ENCODE measurements at places on chromosomes 1 and 21.
A peak's percentile ranks its signal among the peaks of the same experiment; 100 is the strongest.

DNA sequence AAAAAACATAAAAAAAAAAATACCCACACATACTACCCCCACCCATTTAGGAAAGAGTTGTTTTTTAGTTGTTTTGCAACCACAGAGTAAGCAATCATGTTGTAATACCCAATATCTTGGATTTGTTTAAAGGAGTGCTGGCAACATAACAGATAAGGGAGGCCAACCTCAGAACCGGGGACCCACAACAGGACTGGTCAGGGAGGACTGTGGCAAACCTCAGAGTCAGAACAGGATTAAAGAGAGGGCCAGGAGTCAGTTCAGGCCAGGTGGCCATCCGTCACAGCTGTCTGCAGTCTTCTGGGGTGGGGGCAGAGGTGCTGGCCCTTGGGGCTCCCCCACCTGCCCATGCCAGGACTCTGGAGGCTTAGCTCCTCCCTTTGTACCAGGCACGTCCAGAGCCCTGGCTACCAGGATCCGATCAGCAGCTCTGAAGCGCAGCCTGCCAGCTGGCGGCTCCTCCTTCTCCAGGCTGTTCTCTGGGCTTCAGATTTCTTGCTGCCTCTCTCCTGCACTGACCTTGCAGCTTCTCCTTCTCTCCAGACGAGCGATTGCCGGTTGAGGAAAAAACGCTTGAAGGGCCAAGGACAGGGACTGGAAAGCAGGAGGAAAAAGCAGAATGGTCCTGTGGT is 7.9 kb downstream of the H6PD start:
- DNase-seq: no peak

- DNase-seq: no peak
Measured at GRCh38 chr1:190942475-190942874, 464.8 kb upstream of the BRINP3 start.

DNA sequence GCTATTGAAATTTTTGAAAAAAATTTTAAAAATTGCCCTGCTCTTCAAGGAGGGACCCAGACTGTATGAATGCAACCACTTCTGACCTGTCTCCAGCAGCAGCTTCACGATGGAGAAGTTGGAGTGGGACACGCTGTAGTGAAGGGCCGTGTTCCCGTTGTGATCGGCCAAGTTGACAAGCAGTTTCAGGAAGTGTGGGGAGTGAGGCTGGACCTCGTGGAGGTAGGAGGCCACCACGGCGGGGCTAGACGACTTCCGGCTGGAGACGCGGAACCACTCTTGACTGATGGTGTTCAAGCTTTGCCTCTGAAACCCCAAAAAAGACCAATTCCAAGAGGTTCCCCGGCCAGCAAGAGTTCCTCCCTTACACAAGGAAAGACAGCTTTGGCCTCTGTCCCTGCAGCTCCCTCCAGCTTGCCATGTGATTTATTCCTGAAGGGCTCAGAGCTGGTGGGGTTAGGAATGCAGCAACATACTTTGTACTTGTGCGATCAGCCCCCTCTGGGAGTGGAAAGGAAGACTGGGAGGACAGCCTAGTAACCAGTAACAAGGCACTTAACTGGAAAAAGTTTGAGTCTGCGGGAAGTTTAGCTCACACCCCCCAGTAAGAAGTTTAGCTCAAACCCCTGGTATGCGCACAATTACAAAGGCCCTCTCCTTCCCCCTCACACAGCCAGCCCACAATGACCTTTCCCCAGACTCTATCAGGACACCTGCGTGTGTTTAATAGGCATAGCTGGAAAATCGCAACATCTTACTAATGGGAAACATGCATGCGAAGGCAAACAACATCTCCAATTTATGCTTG is 56.0 kb downstream of the KANK4 start:
- DNase-seq: no peak

- no peak for DNase-seq
Measured at GRCh38 chr1:150164224-150164623, 14.5 kb downstream of the PLEKHO1 start.

DNA sequence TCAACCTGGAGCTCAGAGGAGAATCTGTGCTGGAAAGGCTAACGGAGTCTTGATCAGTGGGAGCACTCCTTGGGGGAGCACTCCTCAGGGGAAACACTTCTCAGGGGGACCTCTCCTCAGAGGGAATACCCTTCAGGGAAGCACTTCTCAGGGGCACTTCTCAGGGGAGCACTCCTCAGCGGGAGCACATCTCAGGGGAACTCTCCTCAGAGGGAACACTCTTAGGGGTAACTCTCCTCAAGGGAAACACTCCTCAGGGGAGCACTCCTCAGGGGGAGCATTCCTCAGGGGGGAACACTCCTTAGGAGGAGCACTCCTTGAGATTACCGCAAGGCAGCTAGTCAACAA is 41.2 kb downstream of the CD2 start:
- DNase-seq: no peak

- DNase-seq: no peak
Measured at GRCh38 chr1:2987773-2988172, 33.5 kb upstream of the ACTRT2 start.

DNA sequence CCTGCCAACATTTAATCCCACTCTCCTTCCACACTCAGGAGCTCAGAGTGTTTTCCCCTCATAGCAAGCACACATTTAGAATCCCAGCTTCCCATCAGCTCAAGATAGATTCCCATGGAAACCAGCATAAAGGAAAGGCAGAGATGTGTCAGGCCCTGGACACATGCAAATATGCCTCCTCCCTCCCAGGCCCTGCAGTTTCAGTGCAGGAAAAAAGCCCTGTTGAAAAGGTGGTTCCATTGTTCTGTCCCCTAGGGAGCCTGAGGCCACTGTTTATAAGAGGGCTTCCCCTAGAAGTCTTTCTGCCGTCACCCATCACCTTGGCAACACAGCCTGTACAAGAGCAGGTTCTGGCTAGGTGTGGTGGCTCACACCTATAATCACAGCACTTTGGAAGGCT is 3.6 kb downstream of the CACNA1S start:
- DNase-seq: peak; percentile 73

DNA sequence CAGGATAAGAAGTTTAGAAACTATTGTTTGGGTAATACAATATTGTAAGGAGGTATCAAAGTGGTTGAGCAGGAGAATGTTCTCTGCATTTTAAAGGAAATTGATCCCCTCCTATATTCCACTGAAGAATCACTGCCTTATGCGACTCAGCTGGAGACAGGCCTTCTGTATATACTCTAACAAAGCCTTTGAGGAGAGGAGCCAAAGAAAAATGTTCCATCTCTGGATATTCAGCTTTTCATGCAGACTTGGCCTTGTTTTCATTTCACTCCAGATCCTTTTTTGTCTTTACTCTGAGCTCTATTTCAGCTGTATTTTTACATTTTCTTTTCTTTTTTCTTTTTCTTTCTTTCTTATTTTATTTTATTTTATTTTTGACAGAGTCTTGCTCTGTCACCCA is 42.1 kb upstream of the S1PR1 start:
- DNase-seq: no peak

GRCh38 chr1:112957133-112957812 is 1.3 kb upstream of the SLC16A1 start:
- no peak for DNase-seq

DNA sequence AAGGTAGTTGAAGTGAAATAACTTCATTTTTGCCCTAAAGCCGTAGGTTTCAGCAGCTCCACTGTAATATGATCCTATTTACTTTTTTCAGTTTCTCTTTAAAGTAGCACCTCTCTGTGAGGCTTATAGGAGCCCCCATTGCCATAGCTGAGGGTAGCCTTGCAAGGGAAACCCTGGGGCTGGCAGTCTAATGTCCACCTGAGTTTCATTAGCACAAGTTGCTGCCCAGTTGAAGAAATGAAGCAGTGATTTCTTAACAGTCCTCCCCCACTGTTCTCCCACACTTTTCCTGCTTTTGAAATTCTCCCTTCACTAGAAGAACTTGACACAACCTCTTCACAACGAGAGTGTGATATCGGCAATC is 1.5 kb downstream of the HMCN1 start:
- no peak for DNase-seq

- DNase-seq: no peak
Measured at GRCh38 chr1:241020851-241021697, 335.9 kb downstream of the RGS7 start.

DNA sequence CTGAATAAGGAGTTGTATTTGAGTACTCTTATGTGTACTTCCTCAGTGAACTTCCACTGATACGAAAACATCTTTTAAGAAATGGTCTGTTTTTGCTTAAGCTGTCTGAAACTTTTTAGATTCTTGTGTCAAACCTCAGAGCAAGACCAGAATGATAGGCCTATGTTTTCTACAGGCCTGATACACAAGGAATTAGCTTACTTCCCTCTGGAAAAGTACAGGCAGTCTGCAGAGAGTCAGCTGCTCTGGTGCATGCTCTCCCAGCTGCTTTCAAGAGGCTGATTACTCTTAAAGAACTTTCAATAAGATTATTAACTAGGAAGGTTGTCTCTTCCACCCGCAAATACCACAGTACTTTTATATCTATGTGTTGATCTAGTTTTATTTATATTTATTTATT is 9.5 kb downstream of the SNX27 start:
- DNase-seq: no peak

DNA sequence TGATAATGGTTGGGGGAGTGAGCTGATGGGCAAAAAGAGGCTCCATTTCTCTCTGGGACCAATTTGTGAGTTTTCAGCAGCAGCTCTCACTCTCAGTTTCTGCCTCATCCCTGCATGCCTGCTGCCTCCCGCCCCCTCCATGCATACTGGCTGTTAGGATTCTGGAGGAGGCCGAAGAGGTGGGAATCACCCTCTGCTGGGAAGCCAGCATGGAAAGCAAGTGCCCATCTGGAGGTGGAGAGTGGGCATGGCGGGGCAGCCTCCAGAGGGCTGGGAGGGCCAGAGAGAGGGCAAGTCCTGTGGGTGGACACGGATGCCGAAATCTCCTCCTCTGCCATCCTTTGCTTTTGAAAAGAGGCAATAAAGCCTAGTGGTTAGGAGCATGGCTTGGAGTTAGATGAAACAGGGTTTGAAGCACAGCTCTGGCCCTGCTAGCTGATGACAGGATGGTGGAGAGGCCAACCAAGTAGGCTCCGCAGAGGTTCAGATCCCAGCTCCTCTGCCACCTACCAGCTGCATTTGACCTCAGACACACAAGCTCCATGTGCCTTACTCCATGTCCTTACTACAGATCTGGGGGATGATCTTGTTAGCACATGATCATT is 113.4 kb downstream of the GRIK3 start:
- no peak for DNase-seq

DNA sequence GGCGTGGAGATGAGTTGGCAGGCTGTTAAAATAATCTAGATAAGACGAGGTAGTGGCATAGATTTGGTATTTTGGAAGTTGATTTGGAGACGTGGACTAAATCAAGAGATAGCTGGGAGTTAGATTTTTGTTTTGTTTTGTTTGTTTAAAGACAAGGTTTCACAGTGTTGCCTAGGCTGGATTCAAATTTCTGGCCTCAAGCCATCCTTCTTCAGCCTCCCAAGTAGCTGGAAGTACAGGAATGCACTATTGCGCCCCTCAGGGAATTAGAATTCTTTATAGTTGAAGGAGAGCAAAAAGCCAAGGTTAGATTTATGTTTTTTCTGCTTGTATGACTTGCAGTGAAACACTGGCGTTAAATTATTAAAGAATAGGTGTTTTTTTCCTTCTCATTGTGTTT is 22.3 kb upstream of the SNRPE start:
- DNase-seq: no peak

DNA sequence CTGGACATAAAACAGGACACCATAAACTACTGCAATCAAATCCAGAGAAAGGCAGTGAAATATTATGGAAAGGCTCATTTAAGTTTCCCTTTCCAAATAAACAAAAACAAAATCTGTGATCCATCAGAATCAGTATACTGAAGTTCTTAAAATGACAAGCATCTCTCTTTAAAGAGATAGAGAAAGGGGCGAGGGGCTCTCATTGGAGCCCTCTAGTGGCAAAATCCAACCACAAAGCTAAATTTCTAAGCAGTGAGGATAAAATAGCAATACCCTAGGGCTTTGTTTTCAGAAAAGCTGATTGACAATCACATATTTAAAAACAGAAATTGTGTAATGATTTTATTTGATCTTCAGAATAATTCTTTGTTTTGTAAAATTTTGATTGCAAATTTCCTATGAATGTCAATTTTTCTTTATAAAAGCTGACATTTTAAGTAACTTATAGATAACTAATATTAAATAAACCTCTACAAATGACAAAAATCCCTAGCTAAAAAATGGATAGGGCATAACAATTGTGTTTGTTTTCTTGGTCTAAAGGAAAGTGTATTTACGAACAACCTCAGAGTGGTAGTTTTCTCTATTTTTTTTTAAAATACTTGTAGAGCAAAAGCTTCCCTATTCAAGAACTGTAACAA is 138.2 kb downstream of the COL24A1 start:
- DNase-seq: no peak

DNA sequence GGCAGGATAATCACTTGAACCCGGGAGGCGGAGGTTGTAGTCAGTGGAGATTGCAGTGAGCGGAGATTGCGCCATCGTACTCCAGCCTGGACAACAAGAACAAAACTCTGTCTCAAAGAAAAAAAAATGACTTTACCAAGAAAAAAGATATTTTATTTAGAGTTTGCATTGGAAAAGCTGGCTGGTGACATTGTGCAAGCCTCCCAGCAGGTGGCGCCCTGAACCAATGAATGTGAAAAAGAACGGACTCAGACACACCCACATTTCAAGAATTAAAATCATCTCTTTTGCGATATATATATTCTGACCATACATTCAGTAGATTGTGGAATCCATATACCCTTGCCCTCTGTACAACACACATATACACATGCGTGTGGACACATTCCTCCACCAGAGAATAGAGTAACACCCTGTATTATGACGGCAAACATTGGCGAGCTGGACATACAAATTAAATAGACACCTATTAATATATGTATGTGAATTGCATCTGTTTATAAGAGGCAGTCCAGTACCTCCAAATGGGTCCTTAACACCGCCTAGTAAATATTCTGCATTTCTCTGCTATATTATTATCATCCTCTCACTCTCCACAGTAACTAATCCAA is 39.0 kb upstream of the CADM3 start:
- peak; percentile 50 for DNase-seq

DNA sequence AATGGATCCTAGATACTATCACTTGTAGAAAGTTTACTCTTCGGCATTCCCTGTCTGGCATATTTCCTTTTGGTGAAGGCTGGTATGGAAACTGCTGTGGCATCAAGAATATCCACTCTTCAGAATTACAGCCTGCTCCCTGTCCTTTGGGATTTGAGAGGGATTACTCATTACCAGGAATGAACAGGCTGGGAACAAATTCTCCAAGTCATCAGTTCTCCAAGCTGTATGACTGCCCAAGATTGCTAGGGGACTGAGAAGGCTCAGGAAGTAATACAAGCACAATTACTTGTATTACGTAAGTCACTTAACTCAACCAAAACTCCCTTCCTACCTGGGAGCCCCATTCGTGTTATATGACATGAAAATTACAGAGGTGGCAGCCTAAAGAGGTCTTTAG is 49.6 kb downstream of the CD58 start:
- DNase-seq: no peak

All from NCI-H1048 (cell line).